Stimulated activated CD4-positive, alpha-beta T cell treated with anti-CD3 and anti-CD28 coated beads, Interleukin-4, amount 100 ng/mL, for 4 hours (primary cell): ENCODE measurements at places on chromosomes 5 and 9.
A peak's percentile ranks its signal among the peaks of the same experiment; 100 is the strongest.

DNA sequence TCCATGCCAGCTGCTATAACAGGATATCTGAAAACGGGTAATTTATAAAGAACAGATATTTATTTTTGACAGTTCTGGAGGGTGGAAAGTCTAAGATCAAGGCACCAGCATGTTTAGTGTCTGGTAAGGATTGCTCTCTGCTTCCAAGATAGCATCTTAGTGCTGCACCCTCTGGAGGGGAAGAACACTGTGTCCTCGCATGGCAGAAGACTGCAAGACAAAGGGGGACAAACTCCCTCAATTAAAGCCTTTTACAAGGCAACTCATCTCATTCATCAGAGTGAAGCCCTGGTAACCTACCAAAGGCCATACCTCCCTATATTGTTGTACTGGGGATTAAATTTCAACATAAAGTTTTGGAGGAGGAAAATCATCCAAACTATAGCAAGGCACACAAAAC lies 298.9 kb upstream of the EDIL3 start:
- DNase-seq, result no peak

- no peak for DNase-seq
These were observed 44.2 kb upstream of the BOD1 start for GRCh38 chr5:173660481-173661280.

- DNase-seq, result no peak
These were observed 11.8 kb downstream of the ADAMTSL1 start for GRCh38 chr9:18485714-18486113.

- no peak for DNase-seq
These were observed 170.4 kb downstream of the CTNND2 start for GRCh38 chr5:11733840-11734192.

DNA sequence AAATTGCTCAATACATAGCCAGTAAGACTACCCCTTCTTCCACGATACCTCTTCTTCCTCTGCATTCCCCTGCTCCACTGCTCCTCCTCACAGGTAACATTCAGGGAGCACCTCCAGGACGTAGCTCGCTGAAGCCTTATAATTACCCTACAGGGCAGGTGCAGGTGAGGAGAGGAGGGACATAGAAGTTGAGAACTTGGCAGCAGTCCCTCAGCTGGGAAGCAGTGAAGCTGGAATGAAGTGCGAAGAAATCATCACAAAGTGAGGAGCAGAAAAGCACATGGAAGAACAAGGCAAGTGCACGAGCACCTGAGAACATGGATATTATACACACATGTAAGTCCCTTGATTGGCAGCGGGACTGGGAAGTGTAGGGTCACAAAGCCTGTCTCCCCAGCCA lies 118.2 kb downstream of the HSD17B3 start:
- no peak for DNase-seq

DNA sequence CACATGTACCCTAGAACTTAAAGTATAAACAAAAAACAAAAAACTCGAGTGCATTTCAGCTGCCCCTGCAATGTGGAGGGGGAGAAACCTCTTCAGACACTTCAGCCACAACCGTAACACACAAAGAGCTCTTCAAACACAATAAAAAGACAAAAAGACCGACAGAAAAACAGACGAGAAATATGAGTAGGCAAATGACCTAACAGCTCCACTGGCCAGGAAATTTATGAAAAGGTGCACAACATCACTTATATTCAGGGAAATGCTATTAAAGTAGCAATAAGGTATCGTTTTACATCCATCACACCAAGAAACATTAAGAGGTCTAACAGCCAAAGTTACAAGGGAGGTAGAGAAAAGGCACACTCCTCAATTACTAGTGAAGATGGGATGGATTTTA lies 6.2 kb downstream of the ZBED3 start:
- DNase-seq, result no peak

- no peak for DNase-seq
These were observed 47.3 kb upstream of the SLC28A3 start for GRCh38 chr9:84387821-84388220.

DNA sequence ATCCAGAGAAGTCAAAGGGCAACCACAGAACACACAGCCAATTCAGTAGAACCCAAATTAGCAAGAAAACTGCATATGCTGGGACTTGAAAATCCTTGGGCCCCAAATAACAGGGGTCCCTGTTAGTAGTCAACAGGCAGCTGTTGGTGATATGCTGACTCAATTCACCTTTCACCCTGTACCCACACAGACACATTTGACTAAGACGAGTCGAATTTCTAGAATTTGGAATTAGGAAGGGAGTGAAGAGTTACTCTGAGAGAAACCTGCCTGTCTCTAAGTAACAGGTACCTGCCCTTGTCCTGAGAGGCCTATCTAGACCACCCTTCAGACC lies 821 bp upstream of the VCP start:
- DNase-seq, result no peak

GRCh38 chr9:91948597-91949391 lies 1.2 kb downstream of the ROR2 start:
- DNase-seq, result no peak

- no peak for DNase-seq
These were observed 24.0 kb downstream of the DCTN4 start for GRCh38 chr5:150734579-150735384.

GRCh38 chr5:134552301-134552700 lies 26.8 kb downstream of the JADE2 start:
- DNase-seq, result no peak

DNA sequence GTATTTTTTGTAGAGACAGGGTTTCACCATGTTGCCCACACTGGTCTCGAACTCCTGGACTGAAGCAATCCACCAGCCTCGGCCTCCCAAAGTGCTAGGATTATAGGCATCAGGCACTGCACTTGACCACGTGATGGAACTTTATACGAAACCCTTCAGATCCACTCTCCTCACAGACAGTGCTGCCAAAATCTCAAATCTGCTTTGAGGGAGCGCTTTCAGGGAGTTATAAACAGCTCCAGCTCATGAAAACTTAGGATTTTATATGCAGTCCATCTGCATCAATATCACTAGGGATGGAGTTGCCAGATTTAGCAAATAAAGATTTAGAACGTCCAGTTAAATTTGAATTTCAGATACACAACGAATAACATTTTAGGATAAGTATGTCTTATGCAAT lies 25.0 kb upstream of the MYO10 start:
- no peak for DNase-seq

DNA sequence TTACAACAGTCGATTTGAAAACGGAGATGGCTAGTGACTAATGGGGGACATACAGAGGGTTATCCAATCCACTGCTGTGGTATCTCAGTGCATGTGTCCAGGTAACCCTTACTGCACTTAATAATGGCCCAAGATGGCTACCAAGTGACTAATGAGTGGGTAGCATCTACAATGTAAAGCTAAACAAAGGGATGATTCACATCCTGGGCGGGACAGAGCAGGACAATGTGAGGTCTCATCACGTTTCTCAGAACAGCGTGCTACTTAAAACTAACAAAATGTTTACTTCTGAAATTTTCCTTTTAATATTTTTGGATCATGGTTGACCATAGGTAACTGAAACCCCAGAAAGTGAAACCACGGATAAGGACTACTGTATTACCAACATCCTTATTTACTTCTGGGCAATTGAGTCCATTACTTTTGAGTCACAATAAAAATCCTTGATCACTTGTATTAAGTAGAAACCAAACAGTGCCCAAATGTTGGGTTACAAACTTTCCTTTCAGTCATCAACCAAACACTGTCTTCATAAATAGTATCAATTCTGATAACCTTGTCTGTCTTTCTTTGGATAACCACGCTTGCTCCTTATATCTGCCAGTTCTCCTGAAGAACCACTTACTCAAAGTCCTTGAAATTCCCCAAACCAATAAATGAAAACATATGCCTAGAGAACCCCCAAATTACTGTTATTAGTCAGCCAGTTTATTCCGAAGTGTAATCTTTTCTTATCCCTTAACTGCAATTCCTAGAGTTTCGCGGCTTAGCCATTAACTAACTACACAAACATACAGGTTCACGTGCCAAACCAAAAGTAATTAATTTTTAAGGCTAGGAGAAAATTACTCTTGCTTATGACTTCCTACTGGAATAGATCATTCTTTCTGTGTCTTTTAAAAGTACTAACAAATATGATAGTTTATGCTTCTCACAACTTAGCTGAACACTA lies 59.7 kb downstream of the ELL2 start:
- DNase-seq, result no peak

- DNase-seq, result no peak
These were observed 24.4 kb downstream of the TARS1 start for GRCh38 chr5:33465120-33465519.

DNA sequence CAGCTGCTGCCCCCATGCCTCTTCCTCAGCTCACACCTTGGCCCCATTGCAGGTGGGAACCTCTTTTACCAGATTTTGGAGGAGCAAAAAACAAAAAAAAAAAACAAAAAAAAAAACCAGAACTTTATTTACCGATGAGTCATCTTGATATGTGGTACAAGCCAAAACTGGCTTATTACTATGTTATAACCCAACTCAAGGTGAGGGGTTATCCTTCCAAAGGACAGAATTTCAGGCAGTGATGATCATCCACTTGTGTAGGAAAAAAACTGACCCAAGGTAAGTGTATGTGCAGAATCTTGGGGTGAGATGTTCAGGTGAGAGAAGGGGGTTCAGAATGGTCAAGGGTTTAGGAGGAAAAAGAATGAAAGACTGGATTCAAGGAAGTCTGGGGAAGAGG lies 142.6 kb upstream of the FST start:
- DNase-seq, result no peak

GRCh38 chr5:28542987-28543386 lies 1504.6 kb upstream of the CDH9 start:
- no peak for DNase-seq

DNA sequence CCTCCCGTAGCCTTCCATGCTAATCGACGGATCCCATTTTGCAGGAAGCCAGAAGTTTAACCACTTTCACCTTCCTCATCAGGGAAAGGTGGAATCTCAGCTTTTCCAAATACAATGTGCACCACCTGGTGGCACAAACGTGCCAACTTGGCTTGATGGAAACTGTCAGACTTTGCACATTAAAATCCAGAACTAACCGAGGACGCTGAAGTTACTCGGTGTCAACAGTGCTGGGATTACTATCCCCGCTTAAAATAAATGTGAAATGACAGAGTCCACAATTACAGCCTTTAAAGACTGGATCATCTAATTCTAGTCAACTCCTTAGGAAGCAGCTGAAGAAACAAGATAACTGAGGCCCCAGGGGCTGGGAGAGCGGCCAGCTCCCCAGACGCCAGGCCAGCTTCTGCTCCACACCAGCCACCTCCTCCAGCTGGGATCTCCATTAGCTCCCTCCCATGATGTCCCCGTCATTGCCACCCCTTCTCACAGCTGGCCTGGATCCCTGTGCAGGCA lies 50.1 kb upstream of the RETREG1 start:
- DNase-seq, result peak; percentile 12

GRCh38 chr5:146788898-146789297 lies 89.7 kb downstream of the PPP2R2B start:
- DNase-seq, result no peak

DNA sequence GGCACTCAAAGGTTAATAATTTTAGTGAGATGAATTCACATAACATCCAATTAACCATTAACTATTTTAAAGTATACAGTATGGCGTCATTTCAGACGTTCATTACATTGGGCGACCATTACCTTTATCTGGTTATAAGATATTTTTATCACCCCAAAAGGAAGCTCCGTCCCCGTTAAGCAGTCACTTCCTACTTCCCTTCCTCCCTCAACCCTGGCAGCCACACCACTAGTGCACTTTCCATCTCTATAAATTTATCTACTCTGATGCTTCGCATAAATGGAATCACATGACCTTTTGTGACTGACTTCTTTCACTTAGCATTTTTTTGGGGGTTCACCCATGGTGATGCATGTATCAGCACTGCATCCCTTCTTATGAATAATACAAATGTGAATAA lies 168.3 kb upstream of the PUM3 start:
- DNase-seq, result no peak

DNA sequence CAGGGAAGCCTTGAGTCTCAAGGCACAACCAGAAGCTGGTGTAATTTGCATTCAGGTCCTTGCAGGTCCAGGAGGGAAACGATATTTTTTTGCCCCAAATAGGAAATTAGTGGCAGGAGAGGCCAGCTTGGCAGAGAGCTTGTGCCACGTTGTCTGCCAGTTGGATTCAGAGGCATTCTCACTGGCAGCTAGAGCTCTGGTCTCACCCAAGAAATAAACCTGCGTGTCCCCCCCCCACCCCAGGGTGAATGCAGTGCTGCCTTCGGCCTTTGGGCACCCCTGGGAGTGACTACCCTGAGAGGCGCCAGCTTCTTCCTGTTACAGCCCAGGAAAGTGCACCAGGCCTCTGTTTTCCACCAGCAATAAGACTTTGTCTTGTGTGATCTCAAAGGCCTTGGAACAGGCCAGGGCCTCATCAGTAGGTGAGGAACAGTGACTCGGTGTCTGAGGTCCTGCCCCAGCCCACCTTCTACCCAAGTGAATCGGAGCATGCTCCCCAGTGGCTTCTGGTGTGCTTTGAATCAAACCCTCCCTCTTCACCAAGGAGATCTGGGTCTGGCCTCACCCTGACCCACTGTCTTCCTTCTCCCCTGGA lies 68.4 kb downstream of the HSPA4 start:
- no peak for DNase-seq

DNA sequence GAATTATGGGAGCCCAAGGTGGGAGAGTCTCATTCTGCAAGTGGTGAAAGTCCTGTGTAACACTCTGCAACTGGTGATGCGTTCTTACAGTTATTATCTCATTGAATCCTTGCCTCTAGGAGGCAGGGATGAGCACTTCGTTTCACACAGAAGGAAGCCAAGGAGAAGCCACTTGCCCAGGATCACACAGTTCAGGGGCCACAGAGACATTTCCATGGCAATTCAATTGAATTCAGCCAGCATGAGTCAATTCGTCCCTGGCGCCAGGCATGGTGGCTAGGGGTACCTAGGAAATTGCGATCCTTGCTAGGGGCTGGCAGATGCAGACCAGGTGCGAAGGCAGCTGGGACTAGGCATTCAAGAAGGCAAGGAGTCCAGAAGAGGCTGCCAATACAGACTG lies 26.2 kb downstream of the LHX2 start:
- DNase-seq, result no peak
